ENCODE measurements at places on chromosomes 2 and 18. TPM values are rescaled to one million over a fixed set of nuclear protein-coding genes. Genes with fewer than 3 reads are reported as not detected.

DNA sequence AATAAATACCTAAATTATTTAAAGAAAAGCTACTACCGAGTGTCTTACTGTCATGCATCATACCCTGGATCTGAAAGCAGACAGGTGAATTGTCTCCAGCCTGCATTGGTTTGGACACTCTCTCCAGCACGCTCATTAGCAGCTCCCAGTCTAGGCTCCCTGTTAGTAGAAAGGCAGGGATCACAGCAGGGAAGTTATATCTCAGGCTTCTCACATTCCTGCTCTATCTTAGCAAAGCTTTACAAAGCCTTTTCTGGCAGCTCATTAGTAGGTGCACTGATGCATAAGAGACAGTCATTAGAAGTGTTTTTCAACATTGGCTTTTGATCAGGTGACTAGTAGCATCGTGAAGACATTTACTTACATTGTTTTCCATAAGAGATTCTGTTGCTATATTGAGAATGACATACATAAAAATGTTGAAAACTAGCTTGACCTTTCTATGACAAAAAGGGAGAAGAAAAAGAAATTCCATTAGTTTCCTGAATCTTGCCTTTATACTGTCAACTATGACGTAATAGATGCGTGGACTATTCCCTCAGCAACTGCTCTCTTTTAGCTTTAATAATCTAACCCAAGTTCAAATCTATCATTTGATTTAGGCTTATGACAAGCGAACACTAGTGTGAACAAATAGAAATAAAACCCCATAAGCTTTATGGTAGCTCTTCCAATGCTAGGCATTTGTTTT, 408.7 kb upstream of the KCNH7 start:
- H3K27me3 ChIP-seq: no peaks in the 10 kb centered on the region
- no peak overlapping the region for H3K27ac ChIP-seq
- no peak for DNase-seq
- no peak overlapping the region for H3K4me3 ChIP-seq

ABCG5 gene
- not detected for total RNA-seq

GRCh38 chr18:27007880-27008279, 142.4 kb upstream of the AQP4 start:
- no peak overlapping the region for H3K27ac ChIP-seq
- no peaks in the 10 kb centered on the region for H3K27me3 ChIP-seq
- H3K36me3 ChIP-seq: no peaks in the 10 kb centered on the region

WNT10A gene
- total RNA-seq: 14.3 TPM

- H3K36me3 ChIP-seq: peaks cover 14% of the 10 kb centered on the region
- no peak for DNase-seq
- no peaks in the 10 kb centered on the region for H3K27me3 ChIP-seq
- no peaks in the 10 kb centered on the region for H3K4me1 ChIP-seq
- no peak overlapping the region for H3K4me3 ChIP-seq
These were observed 94.2 kb downstream of the ARMC9 start for GRCh38 chr2:231292472-231293134.

LYPD6B gene
- total RNA-seq: 129 TPM

DNA sequence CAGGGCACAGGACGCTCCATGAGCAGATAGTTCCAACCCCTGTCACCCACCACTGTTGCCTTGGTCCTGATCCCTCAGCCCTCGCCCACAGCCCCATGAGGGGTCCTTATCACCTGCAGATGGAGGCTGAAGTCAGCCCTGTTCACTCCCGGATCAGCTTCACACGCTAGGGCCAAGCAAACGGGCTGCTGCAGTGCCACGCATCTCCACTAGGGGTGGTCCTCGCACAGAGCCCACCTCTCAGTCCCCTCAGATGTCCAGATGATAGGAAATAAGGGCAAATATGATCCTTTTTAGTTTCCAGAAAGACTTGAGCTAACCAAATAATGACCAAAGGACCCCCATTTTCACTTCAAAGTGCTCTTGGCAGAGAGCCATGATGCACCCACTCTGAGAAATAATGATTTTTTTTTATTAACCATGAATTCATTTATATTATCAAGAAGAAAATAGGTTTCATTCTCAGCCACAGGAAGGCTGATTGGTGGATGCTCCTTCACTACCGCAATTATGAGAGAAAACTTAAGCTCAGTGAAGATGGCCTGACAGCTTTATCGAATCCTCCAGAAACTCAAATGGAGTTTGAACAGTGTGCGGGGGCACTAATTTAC, 71.9 kb upstream of the KLHL29 start:
- H3K4me3 ChIP-seq: no peak overlapping the region
- no peak overlapping the region for H3K27ac ChIP-seq
- H3K27me3 ChIP-seq: no peaks in the 10 kb centered on the region
- no peak for DNase-seq

REG1A gene
- 1.5 TPM for total RNA-seq

DNA sequence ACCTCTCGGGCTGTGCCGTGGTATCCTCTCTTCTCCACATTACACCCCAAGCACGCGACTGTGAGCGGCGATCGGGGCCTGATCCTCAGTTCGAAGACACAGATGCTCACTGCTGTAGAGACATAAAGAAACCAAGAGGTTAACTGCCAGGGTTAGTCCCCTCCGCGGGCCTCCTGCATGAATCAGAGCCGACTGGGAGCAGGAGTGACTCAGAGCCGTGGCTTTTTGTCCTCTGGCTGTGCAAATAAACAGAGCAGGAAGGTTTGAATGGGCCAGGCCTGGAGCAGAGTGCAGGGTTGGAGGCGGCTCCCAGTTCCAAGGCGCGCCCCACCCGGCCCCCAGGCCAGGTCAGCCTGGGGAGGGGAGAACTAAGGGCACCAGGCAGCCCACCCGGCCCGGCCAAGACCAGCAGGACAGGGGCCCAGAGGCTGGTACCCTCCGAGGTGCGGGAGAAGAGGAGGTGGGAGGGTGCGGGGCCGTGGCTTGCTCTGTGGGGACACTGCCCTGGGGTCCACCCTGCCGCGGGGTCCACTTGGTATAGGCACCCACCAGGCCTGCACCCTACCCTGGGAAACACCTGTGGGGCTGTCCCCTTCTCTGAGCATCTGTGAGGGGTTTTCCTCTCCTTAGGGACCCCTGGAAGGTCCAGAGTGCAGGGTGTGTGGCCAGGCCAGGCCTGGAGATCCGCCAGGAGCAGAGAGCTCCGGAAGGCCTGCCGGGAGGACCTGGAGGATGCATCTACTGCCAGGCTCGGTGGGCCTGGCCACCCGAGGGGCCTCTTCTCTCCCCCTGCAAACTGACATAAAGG, 16.5 kb downstream of the TWIST2 start:
- H3K27me3 ChIP-seq: peaks cover 11% of the 10 kb centered on the region
- peak; percentile 95 for DNase-seq
- peak overlapping the region; percentile 83 for H3K27ac ChIP-seq
- peaks cover 39% of the 10 kb centered on the region for H3K4me1 ChIP-seq
- H3K4me3 ChIP-seq: peak overlapping the region; percentile 23

IL36A gene
- total RNA-seq: not detected

GRCh38 chr2:240234503-240234951, 94.1 kb upstream of the OTOS start:
- peak; percentile 35 for DNase-seq
- no peaks in the 10 kb centered on the region for H3K36me3 ChIP-seq
- H3K4me1 ChIP-seq: peaks cover 37% of the 10 kb centered on the region
- no peaks in the 10 kb centered on the region for H3K27me3 ChIP-seq

GRCh38 chr2:179021258-179021657, 28.7 kb downstream of the CCDC141 start:
- no peak overlapping the region for H3K4me3 ChIP-seq
- no peaks in the 10 kb centered on the region for H3K36me3 ChIP-seq
- no peaks in the 10 kb centered on the region for H3K27me3 ChIP-seq
- DNase-seq: no peak

DNA sequence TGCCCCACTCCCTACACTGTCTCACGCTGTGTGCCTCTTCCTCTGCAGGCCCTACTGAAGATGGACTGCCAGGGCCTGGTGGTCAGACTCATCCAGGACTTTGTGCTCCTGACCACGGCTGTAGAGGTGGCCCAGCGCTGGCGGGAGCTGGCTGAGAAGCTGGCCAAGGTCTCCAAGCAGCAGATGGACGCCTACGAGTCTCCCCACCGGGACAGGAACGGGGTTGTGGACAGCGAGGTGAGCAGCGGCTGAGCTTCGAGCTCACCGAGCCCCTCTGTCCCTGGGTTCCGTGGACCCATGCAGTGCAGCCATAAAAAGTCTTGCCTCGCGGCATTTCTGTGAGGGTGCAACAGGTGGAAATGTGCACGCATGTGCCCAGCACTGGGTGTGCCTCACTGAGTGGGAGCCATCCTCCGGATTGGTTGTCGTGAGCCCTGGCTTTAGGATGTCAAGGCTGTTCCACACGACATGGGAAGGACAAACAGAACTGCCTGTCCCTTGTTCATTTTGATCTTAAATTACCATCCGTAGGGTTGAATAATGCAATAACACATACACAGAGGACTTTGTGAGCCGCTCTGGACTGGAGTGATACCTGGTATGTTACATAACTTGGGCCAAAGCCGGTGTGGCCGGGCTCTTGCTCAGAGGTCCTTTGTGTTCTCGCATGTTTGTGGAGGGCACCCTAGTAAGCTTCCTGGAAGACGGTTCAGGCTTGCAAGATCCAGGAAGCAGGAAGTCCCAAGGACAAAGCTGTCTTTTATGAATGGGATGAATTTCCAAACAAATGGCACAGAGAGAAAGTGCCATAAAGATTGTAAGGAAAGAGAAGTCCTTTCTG, 100.9 kb downstream of the SH3BP4 start:
- peaks cover 32% of the 10 kb centered on the region for H3K4me1 ChIP-seq
- H3K27ac ChIP-seq: peak overlapping the region; percentile 66
- no peak overlapping the region for H3K4me3 ChIP-seq
- H3K36me3 ChIP-seq: peaks cover 28% of the 10 kb centered on the region
- peak; percentile 68 for DNase-seq

DCDC2C gene
- total RNA-seq: not detected

VWA3B gene
- total RNA-seq: not detected

DNA sequence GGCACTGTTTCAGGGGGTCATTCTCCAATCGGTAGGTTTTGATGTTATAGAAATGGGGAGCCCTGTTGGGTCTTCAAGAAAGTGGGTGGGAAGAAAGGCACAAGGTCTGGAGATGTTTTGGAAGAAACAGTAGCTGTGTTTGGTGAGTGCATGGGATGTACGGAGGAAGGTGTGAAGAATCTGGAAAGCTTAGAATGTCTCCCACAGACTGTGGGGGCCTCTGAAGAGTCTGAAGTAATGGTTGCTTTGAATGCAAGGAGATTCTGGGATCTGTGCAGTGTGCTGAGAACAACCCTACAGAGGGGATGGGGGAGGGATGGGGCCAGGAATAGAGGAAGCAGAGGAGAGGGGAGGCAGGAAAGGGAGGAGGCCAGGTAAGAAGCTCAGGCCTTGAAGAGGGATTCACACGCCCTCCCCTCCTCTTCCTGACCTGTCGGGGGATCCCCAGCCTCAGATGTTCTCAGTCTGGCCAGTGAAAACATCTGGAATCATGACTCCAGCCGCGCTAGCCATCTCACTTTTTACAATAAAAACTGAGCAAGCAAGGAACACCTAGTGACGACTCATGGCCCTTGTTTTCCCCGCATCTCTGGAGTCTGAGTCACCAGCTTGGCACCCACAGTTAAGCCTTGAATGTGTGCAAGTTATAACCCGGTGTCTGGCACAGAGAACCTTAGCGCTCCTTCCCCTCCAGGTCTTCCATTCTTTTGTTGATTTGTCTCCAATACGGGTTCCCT, 74.2 kb downstream of the SH3BP4 start:
- peak overlapping the region; percentile 84 for H3K27ac ChIP-seq
- peak overlapping the region; percentile 15 for H3K4me3 ChIP-seq
- H3K36me3 ChIP-seq: no peaks in the 10 kb centered on the region
- peaks cover 54% of the 10 kb centered on the region for H3K4me1 ChIP-seq
- no peaks in the 10 kb centered on the region for H3K27me3 ChIP-seq
- peak; percentile 67 for DNase-seq

- H3K36me3 ChIP-seq: no peaks in the 10 kb centered on the region
- H3K4me1 ChIP-seq: peaks cover 3% of the 10 kb centered on the region
- no peak for DNase-seq
These were observed 37.1 kb downstream of the ARHGEF4 start for GRCh38 chr2:130873700-130874346.

GRCh38 chr18:34467058-34467457, 242.3 kb upstream of the NOL4 start:
- no peaks in the 10 kb centered on the region for H3K4me1 ChIP-seq
- H3K27me3 ChIP-seq: no peaks in the 10 kb centered on the region
- DNase-seq: no peak
- no peak overlapping the region for H3K4me3 ChIP-seq
- H3K27ac ChIP-seq: no peak overlapping the region

DNA sequence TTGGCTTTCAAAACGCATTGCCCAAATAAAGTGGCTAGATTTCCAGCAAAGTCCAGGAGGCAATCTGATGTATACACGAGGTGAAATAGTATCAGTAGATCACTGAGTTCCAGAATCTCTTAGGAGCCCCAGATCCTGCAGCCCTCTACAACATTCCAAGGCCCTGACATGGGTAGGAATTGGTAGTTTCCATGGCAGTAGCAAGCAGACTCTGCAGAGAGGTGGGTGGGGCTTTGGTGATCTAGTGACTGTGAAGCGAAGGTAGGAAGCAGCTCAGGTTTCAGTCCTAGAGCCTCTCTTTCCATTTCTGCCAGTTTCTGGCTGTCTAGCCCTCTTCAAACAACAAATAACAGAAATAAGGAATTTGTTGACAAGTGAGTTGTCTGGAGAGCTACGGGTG, 13.8 kb upstream of the SGPP2 start:
- H3K36me3 ChIP-seq: no peaks in the 10 kb centered on the region
- DNase-seq: no peak
- H3K4me3 ChIP-seq: no peak overlapping the region

GRCh38 chr2:207230261-207231105, 64.7 kb upstream of the KLF7 start:
- DNase-seq: no peak
- no peaks in the 10 kb centered on the region for H3K36me3 ChIP-seq
- H3K4me3 ChIP-seq: no peak overlapping the region

ACADL gene
- total RNA-seq: 4.0 TPM

GRCh38 chr2:85472261-85472660, 53.7 kb downstream of the SH2D6 start:
- H3K27me3 ChIP-seq: no peaks in the 10 kb centered on the region
- H3K36me3 ChIP-seq: no peaks in the 10 kb centered on the region
- no peak overlapping the region for H3K4me3 ChIP-seq
- peaks cover 44% of the 10 kb centered on the region for H3K4me1 ChIP-seq
- no peak for DNase-seq
- peak overlapping the region; percentile 64 for H3K27ac ChIP-seq

DNA sequence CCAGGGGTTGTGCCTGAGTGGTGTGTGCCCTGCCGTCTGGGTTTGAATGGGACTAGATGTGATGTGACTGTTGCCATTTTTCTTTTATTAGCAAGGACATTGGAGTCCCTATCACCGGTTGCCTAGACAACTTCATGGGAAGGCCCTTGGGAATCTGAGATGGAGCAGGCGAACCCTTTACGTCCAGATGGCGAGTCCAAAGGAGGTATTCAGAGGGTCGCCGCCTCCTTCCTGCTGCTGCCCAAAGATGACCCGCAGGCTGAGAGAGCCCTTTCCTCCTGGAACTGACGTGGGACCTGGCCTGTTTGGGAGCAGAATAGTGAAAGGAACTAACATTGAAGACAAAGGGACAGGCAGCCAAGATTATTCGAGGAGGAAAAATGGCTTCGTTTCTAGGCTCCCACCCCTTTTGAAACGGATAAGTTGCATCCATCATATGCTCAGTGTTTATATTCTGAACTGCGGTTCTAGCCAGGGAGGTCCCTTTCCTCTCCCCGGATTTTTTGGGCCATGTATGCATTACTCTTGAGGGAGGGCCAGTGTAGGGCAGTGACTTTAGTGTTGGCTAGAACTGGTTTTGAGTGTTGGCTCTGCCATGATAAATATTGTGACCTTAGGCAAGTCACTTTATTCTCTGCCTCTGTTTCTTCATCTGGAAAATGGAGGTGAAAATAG, 673 bp downstream of the CENPO start:
- H3K4me1 ChIP-seq: peaks cover 20% of the 10 kb centered on the region
- no peaks in the 10 kb centered on the region for H3K27me3 ChIP-seq
- peak overlapping the region; percentile 79 for H3K4me3 ChIP-seq
- DNase-seq: no peak
- H3K36me3 ChIP-seq: peaks cover 3% of the 10 kb centered on the region

TUBB6 gene
- total RNA-seq: 223 TPM
